ENCODE measurements at places on chromosomes 1 and 21. TPM values are rescaled to one million over a fixed set of nuclear protein-coding genes. Genes with fewer than 3 reads are reported as not detected.

PTPRF gene
- total RNA-seq, result 68.3 TPM

CLCA1 gene
- not detected for total RNA-seq

ATP1A4 gene
- total RNA-seq, result not detected

IFNLR1 gene
- total RNA-seq, result 0.43 TPM

CR1L gene
- total RNA-seq, result not detected

KRTAP12-4 gene
- not detected for total RNA-seq

CDC20 gene
- 1.0 TPM for total RNA-seq

RIIAD1 gene
- total RNA-seq, result not detected

AZIN2 gene
- 4.0 TPM for total RNA-seq

GJA4 gene
- total RNA-seq, result 21.8 TPM

DIPK1A gene
- 25.9 TPM for total RNA-seq

C1QA gene
- 301 TPM for total RNA-seq

NCF2 gene
- 26.2 TPM for total RNA-seq

LCE3E gene
- total RNA-seq, result not detected

GBP6 gene
- total RNA-seq, result not detected

SAMSN1 gene
- 12.8 TPM for total RNA-seq

ALX3 gene
- total RNA-seq, result not detected

GJB4 gene
- total RNA-seq, result not detected

CFHR3 gene
- total RNA-seq, result 0.38 TPM

ADORA3 gene
- total RNA-seq, result 17.5 TPM

KIF14 gene
- total RNA-seq, result 0.32 TPM

GPR61 gene
- total RNA-seq, result not detected

DNASE2B gene
- total RNA-seq, result not detected

G0S2 gene
- 35.0 TPM for total RNA-seq

SLC41A1 gene
- 27.8 TPM for total RNA-seq

LGALS8 gene
- total RNA-seq, result 43.1 TPM

SUSD4 gene
- total RNA-seq, result 0.56 TPM

KLHL20 gene
- 25.8 TPM for total RNA-seq

FCRL2 gene
- not detected for total RNA-seq

Data from posterior vena cava (tissue), 2 donors.